ENCODE measurements at places on chromosomes 2 and 18.
A peak's percentile ranks its signal among the peaks of the same experiment; 100 is the strongest.

DNA sequence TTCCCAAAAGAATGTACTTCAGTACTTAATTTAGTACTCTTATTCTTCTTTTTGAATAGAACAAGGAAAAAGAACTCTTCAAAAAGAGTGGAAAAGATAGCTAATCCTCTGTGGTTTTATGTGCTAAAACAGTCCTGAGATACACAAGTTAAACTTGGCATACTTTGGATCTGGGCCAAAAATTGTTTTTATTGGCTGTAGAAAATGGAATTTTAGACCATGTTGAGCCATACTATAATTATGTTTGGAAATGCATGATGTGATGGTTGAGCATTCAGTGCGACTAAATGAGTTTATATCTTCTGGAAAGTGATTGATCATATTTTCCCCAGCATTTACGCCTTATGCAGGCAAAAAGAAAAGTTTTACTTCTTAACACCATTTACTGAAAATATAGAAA, 18.0 kb upstream of the PDE1A start:
- no peak for DNase-seq

DNA sequence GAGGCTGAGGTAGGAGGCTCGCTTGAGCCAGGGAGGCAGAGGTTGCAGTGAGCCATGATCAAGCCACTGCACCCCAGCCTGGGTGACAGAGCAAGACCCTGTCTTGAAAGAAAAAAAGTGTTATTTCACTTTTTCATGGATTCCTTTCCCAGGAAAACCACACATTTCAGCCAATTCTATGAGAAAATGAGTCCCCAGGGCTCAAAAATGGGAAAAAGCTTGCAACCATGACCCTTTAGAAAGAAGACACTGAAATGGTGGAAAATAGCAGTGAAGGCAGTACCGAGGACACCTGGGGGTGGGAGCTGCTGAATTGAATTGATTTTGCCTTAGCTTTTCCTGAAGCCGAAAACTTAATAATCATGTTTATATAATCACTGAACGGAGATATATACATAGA, 284.2 kb upstream of the HDAC4 start:
- no peak for DNase-seq

DNA sequence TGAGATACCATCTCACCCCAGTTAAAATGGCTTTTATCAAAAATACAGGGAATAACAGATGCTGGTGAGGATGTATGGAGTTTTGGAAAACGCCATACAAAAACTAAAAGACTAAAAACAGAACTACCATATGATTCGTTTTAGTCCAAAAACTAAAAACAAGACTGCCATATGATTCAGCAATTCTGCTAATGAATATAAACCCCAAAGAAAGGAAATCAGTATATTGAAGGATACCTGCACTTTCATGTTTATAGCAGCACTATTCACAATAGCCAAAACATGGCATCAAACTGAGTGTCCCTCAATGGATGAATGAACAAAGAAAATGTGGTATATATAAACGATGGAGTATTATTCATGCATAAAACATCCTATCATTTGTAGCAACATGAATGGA, 224.4 kb upstream of the MC4R start:
- DNase-seq = no peak

DNA sequence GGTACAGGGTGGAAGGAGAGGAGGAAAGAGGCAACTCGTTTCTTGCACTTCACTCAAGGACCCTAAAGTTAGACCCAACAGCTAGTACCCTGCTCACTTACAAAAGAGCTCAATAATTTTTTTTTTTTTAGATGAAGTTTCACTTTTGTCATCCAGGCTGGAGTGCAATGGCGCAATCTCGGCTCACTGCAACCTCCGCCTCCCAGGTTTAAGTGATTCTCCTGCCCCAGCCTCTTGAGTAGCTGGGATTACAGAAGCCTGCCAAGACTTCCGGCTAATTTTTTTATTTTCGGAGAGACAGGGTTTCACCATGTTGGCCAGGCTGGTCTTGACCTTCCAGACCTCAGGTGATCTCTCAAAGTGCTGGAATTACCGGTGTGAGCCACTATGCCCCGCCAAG, 4.1 kb downstream of the ASB3 start:
- DNase-seq = no peak

- no peak for DNase-seq
These were observed 17.2 kb downstream of the TEX51 start for GRCh38 chr2:126915903-126916302.

GRCh38 chr18:50338122-50338521, 36.7 kb upstream of the SKA1 start:
- DNase-seq = no peak

- no peak for DNase-seq
These were observed 297.4 kb upstream of the ACVR2A start for GRCh38 chr2:147547440-147547839.

- peak; percentile 72 for DNase-seq
These were observed 573.3 kb downstream of the LRP1B start for GRCh38 chr2:141557329-141558095.

- no peak for DNase-seq
These were observed 6.5 kb upstream of the CYBRD1 start for GRCh38 chr2:171515672-171516298.

- DNase-seq = no peak
These were observed 1.2 kb downstream of the KDSR start for GRCh38 chr18:63365876-63366212.

GRCh38 chr18:21741562-21742314, 1.1 kb downstream of the MIB1 start:
- no peak for DNase-seq

- DNase-seq = no peak
These were observed 352.2 kb downstream of the DLGAP1 start for GRCh38 chr18:4102901-4103300.
